Small intestine (tissue), 16 donors: ENCODE measurements at places on chromosomes 4 and X.

DNA sequence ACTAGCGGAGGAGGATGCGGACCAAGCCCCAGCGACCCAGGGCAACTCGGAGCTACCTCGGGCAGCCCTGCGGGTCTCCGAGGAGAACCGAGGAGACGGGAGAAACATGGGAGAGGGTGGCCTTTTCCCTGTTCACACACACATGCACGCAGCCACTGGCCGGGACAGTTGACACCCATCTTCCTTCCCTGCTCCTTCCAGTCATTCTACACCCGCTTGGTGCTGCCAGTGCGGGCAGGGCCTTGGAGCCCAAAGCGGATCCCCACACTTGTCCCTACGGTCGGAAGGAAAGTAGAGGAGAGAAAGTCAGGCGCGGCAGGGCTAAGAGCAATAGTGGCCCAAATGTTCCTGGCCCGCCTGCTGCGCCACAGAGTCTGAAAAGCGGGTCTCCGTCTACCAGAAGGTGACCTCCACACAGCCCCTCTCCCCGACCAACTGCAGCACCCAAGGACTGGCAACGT is 1.1 kb upstream of the PPP3CA start:
- H3K4me1 ChIP-seq, result peaks cover 1% of the 10 kb centered on the region
- H3K27ac ChIP-seq, result peak overlapping the region; percentile 92
- peak overlapping the region; percentile 72 for H3K4me3 ChIP-seq

- peak; percentile 36 for DNase-seq
- no peaks in the 10 kb centered on the region for H3K36me3 ChIP-seq
- peaks cover 36% of the 10 kb centered on the region for H3K4me1 ChIP-seq
- peak overlapping the region; percentile 89 for H3K27ac ChIP-seq
Observed at GRCh38 chr4:81314897-81315470, 100.0 kb upstream of the PRKG2 start.

- DNase-seq, result no peak
- no peak overlapping the region for H3K27ac ChIP-seq
- H3K36me3 ChIP-seq, result no peaks in the 10 kb centered on the region
- no peak overlapping the region for H3K4me3 ChIP-seq
- H3K4me1 ChIP-seq, result no peaks in the 10 kb centered on the region
Observed at GRCh38 chr4:131430302-131430701, 1718.8 kb upstream of the PCDH10 start.

DNA sequence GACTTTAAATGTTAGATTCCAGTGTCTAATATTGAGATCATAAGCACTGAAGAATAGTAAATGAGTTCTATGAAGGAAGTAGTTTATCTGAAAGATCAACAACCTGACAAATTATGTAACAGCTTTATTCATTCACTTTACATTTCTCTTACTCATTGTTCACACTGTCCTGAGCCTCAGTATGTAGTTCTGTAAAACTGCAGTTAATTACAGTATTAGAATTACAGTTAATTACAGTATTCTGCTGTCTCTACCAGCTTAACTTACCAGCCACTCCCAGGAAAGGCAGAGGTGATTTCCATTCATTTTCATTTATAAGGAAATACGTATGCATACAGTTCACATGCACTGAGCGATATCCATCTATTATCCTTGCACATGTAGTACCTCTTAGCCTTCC is 32.7 kb downstream of the NFKB1 start:
- H3K36me3 ChIP-seq, result no peaks in the 10 kb centered on the region
- DNase-seq, result no peak

DNA sequence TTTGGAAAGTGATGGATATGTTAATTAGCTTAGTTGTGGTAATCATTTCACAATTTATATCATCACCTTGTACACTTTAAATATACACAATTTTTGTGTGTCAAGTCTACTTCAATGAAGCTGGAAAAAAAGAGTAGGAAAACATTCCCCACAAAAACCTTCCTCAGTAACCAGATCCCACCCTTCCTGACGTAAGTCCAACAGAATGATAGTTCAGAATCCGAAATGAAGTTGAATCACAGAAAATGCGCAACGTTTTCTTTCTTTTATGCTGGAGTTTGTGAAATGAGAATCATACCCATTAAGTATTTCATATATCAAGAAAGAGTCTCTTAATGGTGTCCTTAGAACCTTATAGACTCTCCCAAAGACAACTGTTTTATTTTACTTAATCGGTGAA is 292.9 kb downstream of the USP46 start:
- H3K27ac ChIP-seq, result no peak overlapping the region
- no peak for DNase-seq
- H3K4me1 ChIP-seq, result no peaks in the 10 kb centered on the region
- H3K36me3 ChIP-seq, result no peaks in the 10 kb centered on the region
- H3K4me3 ChIP-seq, result no peak overlapping the region

GRCh38 chr4:34964613-34965012 is 1279.7 kb downstream of the ARAP2 start:
- H3K27me3 ChIP-seq, result no peaks in the 10 kb centered on the region
- no peak overlapping the region for H3K27ac ChIP-seq
- H3K36me3 ChIP-seq, result no peaks in the 10 kb centered on the region
